ENCODE measurements at places on chromosomes 12 and 14.

- no peak for DNase-seq
These were observed 283.8 kb downstream of the MED13L start for GRCh38 chr12:115993737-115994136.

- DNase-seq, result no peak
These were observed 8.5 kb downstream of the NFE2 start for GRCh38 chr12:54292083-54292930.

- DNase-seq, result no peak
These were observed 52.3 kb upstream of the GPHB5 start for GRCh38 chr14:63371033-63371432.

DNA sequence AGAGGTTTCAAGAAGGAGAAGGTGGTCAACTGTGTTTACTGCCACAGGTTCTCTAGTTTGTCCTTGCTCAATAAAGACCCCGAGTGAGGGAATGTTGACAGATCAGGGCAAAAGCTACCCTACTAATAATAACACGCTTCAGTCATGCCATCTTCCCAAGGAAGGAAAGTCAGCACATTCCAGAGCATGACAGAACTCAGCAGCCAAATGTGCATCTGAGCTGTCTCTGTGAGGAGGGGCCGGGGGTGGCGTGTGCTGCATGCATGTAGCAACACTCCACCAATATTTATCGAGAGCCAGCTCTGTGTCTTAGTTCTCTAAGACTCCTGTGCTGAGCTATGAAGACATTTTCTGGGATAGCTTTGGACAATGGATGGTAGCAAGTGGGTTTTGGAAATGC lies 260.4 kb downstream of the DPF3 start:
- DNase-seq, result no peak

DNA sequence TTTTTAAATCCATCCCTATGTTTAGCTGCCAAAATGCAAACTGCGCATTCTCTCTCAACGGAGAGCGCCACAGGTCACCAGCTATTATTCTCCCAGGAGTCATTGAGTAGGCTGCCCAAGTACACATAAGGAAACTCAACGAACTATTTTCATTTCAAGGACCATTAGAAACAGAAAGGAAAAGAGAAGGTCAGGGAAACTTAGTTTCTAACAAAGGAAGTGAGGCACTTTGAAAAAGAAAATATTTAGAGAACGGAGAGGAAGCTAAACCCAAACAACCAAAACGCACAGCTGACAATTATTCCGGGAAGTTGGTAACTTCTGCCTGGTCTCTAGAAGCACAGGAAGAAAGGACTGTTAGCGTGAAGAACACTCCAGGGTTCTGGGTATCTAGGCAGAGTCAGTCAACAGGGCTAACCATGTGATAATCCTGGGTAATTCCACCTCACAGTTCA lies 23.5 kb downstream of the GPHB5 start:
- no peak for DNase-seq

DNA sequence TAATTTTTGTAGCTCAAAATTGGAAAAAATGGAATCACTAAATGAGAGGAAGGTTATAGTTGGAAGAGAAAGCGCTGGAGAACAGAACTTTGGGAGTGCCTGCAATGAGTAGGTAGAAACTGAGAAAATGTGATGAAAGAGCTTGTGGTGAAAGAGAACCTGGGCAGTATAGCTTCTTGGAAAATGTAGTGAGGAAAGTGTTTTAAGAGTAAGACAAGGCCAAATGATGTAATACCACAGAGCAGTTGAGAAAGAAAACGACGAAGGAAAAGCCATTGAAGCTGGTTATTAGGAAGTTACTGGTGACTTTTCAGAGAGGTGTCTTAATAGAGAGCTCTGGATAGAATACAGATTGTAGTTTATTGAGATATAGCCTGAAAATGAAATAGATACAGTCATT lies 255.3 kb downstream of the AEBP2 start:
- DNase-seq, result no peak

DNA sequence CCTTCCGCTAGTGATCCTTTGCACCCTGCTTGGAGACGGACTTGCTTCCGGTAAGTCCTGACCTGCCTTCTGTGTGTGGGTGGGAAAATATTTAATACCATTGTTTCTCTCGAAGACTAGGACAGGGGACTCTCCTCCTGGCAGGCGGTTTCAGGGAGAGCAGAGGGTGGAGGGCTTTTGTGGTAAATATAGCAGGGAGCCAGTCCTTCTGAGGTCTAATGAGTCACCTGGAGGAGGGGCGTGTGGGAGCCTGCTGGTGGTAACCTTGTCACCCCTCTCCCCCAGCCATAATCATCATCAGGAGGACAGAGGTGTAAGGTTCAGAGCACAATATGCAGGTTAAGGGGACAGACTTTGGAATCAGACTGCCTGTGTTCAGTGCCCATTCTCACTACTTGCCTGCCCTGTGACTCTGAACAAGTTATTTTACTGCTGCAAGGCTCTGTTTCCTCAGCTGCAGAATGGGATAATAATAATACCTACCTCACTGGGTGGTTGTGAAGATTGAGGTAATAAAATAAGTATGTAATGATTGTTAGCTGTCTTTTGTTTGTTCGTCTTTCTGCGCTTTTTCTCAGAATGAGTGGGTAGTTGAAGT lies 47.4 kb downstream of the SUSD6 start:
- no peak for DNase-seq

Data from HS-5 (cell line).